ENCODE measurements at places on chromosomes 5 and 9.

- no peak for DNase-seq
Measured at GRCh38 chr5:179267671-179268083, 77.6 kb downstream of the ADAMTS2 start.

DNA sequence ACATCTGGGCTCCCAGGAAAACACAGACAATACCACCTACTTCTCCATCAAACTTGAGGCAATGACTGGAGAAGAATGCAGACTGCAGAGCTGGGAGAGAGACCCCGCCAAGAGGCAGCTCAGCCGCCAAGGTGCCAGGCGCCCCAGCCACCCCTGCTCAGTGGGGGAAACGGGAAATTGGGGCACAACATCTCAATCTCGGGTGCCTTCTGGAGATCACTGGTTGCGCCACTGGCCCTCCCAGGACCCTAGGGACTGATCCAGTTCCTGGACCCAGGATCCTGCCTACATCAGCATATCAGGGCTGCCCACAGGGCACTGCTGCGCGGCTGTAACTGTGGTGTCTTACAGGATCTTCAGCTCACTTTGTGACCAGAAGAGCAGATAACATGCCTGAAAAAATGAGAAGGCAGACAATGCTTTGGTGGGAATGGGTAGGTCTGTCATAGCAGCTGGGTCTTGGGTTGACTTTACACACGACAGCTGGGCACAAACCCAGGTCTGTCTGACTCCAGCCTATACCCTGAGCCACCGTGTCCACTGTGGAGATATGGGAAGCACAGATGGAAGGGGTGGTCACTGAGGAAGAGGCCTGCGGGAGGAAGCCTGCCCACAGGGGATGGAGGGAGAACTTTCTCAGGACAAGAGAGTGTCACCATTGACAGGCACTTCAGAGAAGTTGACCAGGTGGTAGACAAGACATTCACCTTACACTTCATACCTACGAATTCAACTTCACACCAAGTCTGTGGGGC is 135.2 kb upstream of the RAPGEF1 start:
- DNase-seq, result no peak

DNA sequence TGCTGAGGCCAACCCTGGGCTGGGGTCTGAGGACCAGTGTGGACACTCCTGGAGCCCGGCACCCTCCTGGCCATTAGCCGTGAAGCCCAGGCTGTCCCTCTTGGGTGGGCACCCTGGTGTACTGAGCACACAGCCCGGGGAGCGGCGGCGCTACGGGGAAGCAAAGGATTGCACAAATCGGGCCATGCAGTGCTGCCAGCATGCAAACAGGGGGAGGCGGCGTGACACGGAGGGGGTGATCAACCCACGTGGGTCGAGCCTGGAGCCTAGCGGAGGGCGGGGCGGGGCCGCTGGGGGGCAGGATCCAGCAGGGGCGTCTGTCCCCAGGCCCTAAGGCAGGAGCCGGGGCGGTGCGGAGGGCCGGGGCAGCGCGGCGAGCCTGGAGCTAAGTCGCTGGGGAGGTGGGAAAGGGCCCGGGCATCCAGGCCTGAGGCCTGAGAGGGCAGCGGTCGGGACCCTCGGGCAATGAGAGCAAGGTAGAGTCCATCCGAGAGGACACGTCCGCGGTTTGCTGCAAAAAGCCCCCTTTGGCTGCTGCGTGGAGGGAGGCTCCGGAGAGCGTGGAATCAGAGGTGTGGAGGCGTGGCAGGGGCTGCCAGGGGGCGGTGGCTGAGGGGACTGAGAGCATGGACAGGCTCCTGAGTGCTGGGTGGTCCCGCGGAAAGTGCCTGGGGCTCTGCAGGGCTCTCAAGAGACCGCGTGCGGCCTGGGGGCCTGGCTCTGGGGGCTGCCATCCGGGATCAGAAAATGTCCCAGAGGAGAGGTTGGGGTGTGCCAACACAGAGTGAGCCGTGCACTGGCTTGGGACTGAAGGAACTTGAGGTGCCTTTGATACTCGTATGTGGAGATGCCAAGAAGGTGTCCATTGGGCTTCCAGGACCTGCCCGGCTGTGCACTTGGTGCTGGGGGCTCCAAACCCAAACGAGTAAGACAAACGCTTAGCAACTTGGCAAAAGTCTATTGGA is 94.2 kb downstream of the BARX1 start:
- no peak for DNase-seq

GRCh38 chr9:79377339-79377855 is 194.4 kb upstream of the TLE4 start:
- DNase-seq, result no peak

- DNase-seq, result no peak
Measured at GRCh38 chr9:122220673-122221182, 8.0 kb downstream of the LHX6 start.

DNA sequence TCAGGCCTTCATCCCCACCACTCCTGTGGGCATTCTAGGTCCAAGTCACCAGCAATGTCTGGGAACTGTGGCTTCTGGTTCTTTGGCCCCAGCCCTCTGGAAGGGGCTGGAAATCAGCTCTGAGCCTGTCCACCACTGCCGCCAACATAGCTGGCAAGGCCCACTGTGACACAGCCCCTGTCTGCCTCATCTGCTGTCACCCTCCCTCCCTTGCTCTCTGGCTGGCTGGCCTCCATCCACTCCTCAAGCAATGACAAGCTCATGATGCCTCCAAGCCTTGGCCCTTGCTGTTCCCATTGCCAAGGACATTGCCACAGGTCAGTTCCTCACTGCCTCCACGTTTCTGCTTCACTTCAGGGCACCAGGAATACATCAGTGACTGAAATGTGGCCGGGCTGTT is 93.7 kb downstream of the LHX2 start:
- DNase-seq, result no peak

DNA sequence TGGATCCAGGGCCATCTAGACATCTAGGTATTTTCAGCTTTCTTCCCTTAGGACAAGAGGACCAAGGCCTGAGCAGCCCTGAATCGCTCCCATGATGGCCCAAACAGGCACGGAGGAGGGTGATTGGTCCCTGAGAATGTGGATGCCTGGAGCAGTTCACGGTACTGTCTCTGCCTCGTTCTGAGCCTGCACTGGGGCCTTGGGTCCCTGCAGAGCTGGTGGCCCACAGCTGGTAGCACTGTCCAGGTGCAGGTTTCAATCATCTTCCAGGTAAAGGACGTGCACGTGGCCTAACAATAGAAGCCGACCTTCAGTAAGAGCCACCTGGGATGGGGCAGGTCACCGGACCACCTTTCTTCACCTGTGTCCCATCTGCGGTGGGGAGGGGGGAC is 19.4 kb upstream of the FCN1 start:
- DNase-seq, result no peak

DNA sequence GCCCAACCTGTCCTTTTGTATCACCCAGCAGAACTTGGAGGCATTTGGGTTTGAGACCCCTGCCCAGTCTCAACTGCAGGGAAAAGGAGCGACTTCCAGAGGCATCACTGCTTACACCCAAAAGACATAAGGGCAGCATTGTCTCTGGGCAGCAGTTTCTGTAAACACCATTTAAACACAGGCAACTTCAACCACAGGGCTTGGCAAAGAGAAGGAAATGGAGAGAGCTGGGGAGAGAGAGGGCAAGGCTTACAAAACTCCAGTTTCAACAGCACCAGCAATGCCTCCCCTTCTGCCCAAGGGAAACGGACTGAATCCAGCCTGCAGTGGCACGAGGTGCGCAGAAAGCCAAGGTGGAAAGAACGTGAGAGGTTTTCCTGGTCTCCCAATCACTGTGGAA is 147.6 kb downstream of the ROR2 start:
- no peak for DNase-seq

DNA sequence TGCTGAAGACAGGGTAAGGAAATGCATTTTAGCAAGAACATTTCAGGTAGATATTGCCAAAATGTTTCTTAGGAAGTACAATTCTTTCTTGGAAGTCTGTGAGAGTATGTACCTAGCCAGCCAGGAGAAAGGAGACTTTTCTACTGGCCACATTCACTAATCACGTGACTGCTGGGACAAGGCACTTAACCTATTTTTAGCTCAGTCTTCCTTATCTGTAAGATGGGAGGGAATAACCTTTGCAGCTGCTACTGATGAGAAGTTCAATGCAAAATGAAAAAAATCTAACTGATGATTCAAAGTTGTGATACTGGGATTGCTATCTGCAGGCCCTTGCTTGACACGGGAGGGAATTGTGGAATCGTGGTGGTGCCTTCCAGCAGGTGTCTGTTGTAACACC is 42.6 kb upstream of the SLC28A3 start:
- no peak for DNase-seq

DNA sequence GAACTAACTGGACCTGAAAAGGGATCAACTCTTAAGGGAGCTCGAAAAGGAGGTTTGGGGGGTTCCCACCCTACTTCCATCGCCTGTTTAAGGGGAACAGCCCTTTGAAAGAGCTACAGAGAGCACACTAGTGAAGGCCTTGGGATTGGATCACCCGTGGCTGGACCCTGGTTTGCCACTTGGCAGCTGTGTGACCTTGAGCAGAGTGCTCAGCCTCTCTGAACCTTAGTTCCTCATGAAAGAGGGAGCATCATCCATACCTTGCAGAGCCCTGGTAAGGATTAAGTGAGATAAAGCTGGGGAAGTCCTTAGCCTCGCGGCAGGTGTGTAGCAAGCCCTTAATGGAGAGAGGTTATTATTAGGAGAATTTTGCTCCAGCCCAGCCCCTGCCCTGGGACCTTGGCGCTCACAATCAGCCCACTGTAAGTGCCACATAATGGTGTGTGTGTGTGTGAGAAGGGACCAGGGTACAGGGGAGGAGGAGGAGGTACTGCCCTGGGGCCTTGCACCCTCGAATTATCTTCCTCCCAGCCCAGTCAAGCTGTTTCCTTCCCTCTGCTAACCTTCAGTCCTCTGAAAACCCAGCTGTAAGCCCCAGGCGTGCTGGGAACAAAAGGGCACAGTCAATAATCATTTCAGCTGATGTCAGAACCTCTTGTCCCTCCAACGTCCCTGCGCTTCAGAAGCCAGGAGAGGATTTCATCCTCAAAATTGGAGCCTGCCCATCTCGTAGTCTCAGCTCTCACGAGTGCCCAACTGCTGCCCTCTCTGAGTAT is 42.9 kb downstream of the FOXI1 start:
- no peak for DNase-seq

- no peak for DNase-seq
Measured at GRCh38 chr9:71268871-71269635, 147.6 kb upstream of the TRPM3 start.

GRCh38 chr5:111227801-111228200 is 3.6 kb downstream of the CAMK4 start:
- no peak for DNase-seq

DNA sequence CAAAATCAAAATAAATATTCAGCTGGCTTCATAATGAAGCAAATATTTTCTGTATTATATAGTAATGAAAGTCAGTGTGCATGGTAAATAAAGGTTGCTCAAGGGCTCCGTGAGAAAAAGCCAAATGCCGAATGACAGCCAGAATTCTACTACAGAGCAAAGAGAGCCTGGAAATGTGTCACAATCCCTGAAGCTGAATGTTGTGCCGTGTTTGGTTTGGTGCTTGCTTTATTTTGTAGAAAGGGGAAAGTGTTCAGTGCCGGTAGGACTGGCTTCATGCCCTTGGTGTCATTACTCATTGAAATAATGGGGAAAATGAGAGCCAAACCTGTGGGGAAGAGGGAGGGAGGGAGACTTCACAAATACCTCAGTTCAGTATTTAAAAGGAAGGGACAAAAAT is 26.8 kb upstream of the ADAMTSL1 start:
- DNase-seq, result no peak

GRCh38 chr5:126508962-126509279 is 85.7 kb downstream of the GRAMD2B start:
- DNase-seq, result no peak

- DNase-seq, result no peak
Measured at GRCh38 chr5:66713998-66714397, 117.8 kb downstream of the MAST4 start.

DNA sequence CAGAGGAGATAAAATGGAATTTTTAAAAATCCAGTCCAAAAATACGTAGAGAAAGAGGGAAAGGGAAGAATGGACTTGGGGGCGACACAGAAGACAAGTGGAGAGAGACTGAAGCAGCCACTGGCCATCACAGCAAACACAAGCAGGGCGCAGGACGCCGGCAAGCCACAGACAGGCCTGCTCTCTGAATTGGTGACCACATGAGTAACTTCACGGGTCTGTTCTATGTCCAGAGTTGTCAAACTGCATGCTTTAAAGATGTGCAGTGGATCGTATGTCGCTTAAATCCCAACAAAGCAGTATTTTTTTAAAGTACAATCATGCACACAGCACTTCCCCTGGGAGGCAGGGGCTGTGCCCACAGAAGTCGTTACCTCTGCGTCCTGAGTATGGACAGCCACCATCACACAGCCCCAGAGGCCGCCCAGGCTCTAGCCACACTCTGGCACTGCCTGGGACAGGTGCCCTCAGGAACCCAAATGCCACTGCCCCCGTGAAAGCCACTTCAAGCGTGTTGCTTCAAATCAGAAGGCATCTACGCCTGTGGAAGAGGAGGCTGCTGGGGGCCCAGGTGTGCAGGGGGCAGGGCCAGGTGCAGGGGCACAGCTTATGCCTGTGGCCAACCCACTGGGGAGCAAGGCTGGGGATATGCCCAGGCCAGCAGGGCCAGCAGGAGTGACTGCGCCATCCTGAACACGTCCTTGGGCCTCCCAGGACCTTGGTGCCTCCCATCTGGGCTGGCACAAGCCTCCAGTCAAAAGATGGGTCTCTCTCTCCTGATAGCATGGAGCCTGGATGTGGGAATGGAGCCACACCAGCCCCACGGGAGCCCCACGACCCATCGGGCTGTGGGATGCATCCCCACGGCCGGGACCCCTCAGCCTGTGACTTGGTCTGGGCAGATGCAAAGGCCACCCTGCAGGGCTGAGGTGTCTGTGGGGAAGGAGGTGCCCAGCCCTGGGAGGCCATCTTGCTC is 5.9 kb upstream of the LRRC14B start:
- DNase-seq, result no peak

GRCh38 chr5:143051244-143052058 is 281.3 kb downstream of the ARHGAP26 start:
- DNase-seq, result no peak

GRCh38 chr5:135490245-135491037 is 38.3 kb upstream of the TIFAB start:
- DNase-seq, result no peak

GRCh38 chr9:73215249-73215648 is 63.6 kb downstream of the ANXA1 start:
- no peak for DNase-seq

DNA sequence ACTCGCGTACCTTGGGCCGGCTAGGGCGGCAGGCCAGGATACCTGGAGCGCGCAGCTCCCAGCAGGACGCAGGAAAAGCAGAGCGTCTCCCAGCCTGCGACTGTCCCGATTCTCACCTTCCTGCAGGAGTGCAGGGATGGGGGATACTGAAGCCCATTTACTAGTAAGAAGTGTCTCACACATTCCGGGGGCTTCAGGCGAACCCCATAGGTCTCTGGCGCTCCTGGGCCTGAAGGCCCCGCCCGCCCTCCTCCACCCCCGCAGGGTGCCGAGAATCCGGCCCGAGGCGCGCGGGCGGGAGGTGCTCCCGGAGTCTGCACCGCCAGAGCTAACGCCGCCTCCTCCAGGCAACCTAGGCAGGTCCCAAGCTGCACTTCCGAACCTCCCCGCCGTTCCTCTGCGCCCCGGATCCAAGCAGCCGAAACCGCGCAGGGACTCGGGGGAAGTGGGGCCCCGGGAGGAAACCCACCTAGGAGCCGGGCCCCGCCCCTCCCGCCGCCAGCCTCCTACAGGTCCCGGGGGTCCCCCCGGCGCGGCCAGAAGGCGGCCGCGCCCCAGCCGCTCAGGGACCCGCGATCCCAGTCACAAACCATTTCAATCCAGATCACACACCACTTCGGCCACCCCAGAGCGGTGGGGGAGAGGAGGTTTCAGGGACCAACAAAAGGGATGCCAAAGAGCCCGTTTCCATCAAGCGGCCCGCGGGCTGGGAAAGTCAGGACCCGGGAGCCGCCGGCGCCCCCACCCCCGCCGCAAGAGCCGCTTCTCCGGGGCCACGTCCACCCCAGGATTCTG is 1.2 kb downstream of the ROR2 start:
- no peak for DNase-seq

GRCh38 chr9:134509281-134509680 is 132.3 kb upstream of the COL5A1 start:
- no peak for DNase-seq
